ENCODE measurements at places on chromosomes 3 and 15. TPM values are rescaled to one million over a fixed set of nuclear protein-coding genes. Genes with fewer than 3 reads are reported as not detected.
A peak's percentile ranks its signal among the peaks of the same experiment; 100 is the strongest.

GRCh38 chr3:2967871-2968270 is 142.3 kb downstream of the IL5RA start:
- no peak overlapping the region for H3K4me3 ChIP-seq
- H3K27me3 ChIP-seq: no peaks in the 10 kb centered on the region
- no peak overlapping the region for H3K27ac ChIP-seq
- H3K36me3 ChIP-seq: no peaks in the 10 kb centered on the region
- H3K4me1 ChIP-seq: peaks cover 7% of the 10 kb centered on the region

- no peaks in the 10 kb centered on the region for H3K36me3 ChIP-seq
- no peak for DNase-seq
- no peaks in the 10 kb centered on the region for H3K4me1 ChIP-seq
- H3K27ac ChIP-seq: no peak overlapping the region
These were observed 523.9 kb upstream of the CNTN3 start for GRCh38 chr3:75138345-75138744.

DNA sequence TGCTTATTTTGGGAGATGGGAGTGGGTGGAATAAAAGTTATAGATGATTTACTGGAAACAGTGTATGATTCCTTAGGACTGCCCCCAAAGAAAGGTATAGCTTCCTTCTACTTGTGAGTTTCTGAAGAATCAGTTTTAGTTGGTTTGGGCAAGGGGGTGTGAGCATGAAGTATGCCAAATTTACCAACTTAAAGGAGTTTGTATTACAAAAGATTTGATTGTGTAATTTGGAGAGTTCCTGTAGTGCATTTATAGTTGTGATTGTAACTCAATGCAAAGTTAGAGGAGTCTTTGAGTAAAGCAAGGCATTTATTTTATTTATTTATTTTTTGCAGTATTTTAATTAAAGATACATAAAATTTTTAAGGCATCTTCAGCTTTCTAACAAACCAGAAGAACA is 42.8 kb downstream of the TSC22D2 start:
- H3K27ac ChIP-seq: peak overlapping the region; percentile 90
- H3K4me3 ChIP-seq: peak overlapping the region; percentile 1
- no peaks in the 10 kb centered on the region for H3K27me3 ChIP-seq

Gene HTR3E
- not detected for polyA plus RNA-seq

DNA sequence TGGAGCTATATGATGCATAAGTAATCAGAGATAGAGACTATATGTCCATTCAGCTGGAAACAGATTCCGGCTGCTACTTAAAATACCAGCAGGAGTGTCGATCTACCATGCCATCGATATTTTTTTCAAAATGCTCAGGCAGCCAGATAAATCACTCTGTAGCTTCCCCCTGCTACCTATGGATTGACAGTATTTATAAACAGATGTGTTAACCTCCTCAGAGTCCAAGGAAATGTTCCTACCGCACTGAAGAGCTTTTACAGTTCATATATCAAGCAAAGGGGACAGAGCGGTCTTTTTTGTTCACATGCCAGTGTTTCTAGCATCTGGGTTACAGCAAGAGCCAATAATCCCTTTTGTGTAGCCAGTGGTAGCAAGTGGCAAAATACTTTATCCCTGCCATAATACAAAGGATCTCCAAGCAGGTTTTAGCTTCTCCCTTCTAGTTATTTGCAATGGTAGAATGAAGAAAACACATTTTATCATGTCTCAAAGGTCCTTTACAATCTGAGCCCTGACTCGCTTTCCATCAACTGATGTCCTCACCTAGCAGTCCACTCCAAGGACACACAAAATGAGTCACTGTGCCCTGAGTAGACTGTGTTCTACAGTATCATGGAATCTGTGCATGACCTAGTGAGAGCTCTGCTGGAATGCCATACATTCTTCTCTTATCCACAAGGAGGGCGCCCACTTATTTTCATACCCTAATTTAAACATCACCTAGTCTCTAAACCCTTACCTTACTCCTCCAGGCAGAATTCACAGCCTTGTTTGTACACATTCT is 507.0 kb downstream of the TBL1XR1 start:
- no peak overlapping the region for H3K27ac ChIP-seq
- no peaks in the 10 kb centered on the region for H3K36me3 ChIP-seq
- H3K4me1 ChIP-seq: no peaks in the 10 kb centered on the region
- no peaks in the 10 kb centered on the region for H3K27me3 ChIP-seq
- DNase-seq: peak; percentile 12

- H3K36me3 ChIP-seq: no peaks in the 10 kb centered on the region
- DNase-seq: peak; percentile 93
- H3K4me3 ChIP-seq: no peak overlapping the region
- no peaks in the 10 kb centered on the region for H3K27me3 ChIP-seq
- H3K4me1 ChIP-seq: peaks cover 31% of the 10 kb centered on the region
These were observed 120.5 kb downstream of the XXYLT1 start for GRCh38 chr3:195150181-195151118.

GRCh38 chr3:1228289-1228688 is 135.5 kb downstream of the CNTN6 start:
- no peaks in the 10 kb centered on the region for H3K27me3 ChIP-seq
- no peak for DNase-seq

- no peak overlapping the region for H3K27ac ChIP-seq
- H3K36me3 ChIP-seq: no peaks in the 10 kb centered on the region
- peak; percentile 48 for DNase-seq
These were observed 94.4 kb upstream of the PHLDB2 start for GRCh38 chr3:111764645-111765091.

Gene CASR
- polyA plus RNA-seq: not detected

DNA sequence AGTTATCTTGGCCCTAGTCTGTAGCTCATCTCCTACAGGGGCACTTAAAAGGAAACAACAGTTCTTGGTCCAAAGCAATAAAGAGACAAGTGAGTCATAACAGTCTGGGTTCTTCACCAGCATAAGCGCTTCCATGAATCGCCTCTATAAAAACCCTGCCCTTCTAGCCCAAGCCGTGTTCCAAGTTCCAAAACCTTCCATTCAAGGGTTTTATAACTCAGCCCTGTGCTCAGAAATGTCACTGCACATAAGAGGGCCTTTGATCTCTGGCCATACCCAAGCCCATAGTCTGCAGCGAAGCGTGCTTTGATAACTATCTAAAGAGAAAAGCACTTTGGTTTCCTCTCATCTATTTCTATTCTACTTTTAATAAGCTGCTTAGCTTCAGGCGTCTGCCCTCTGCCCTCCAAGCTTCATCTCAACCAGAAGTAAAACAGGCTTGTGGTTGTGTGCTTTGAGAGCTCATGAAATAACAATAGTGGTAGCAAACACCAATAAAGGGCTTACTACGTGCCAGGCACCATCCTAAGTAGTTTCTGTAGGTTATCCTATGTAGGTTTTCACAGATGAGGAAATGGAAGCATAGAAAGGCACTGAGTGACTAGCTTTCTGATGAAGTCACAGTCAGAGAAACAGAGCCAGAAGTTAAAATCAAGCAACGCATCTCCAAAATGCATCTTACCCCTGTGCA is 64.0 kb upstream of the AKAP13 start:
- H3K27ac ChIP-seq: peak overlapping the region; percentile 69
- H3K4me1 ChIP-seq: peaks cover 14% of the 10 kb centered on the region
- DNase-seq: no peak
- H3K4me3 ChIP-seq: no peak overlapping the region

Gene CHRD
- 20.4 TPM for polyA plus RNA-seq

Gene TMEM158
- 3.5 TPM for polyA plus RNA-seq

DNA sequence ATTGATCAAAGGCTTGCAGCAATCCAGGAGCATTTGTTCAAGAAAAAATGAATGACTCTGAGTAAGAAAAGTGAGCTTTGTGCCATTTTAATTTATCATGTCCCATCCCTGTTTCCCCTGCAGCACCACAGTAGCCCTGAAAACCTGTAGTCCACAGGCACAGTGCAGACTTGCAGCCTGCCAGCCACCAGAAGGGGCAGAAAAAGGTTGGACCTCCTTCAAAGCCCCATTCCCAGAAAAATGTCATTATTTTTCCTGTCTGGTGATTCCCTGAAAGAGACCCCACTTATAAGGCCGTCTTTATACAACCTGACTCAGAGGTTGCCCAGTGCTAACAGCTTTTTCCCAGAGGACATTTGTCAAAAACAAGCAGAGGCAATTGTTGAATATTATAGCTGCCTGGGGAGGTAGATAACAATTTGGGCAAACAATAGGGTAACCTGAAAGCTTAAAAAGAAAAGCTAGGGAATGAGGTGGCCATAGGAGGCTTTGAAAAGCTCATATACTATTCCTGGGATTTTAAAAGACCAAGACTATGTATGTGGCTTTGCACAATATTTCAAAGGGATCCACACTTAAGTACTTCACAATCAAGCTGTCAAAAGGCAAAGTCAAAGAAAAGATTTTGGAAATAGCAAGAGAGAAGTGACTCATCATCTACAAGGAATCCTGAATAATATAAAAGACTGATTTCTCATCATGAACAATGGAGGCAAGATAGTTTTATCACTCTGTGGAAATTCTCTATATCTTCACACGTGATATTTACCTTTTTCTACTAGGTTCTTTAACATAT is 136.8 kb upstream of the PLXNA1 start:
- DNase-seq: no peak
- H3K4me3 ChIP-seq: no peak overlapping the region
- H3K36me3 ChIP-seq: no peaks in the 10 kb centered on the region

- H3K27me3 ChIP-seq: no peaks in the 10 kb centered on the region
- no peaks in the 10 kb centered on the region for H3K36me3 ChIP-seq
- no peak overlapping the region for H3K27ac ChIP-seq
- no peaks in the 10 kb centered on the region for H3K4me1 ChIP-seq
- peak; percentile 26 for DNase-seq
These were observed 527.9 kb upstream of the MDFIC2 start for GRCh38 chr3:70840106-70840870.

GRCh38 chr3:43079536-43080332 is 26.1 kb downstream of the POMGNT2 start:
- H3K27ac ChIP-seq: no peak overlapping the region
- H3K27me3 ChIP-seq: no peaks in the 10 kb centered on the region
- DNase-seq: no peak
- H3K4me1 ChIP-seq: no peaks in the 10 kb centered on the region
- no peak overlapping the region for H3K4me3 ChIP-seq

- no peaks in the 10 kb centered on the region for H3K27me3 ChIP-seq
- DNase-seq: no peak
- no peaks in the 10 kb centered on the region for H3K36me3 ChIP-seq
- no peak overlapping the region for H3K4me3 ChIP-seq
These were observed 305.1 kb downstream of the IGSF11 start for GRCh38 chr3:118729546-118729945.

Gene CHRFAM7A
- polyA plus RNA-seq: 5.6 TPM

Gene EPHA3
- 3.2 TPM for polyA plus RNA-seq

DNA sequence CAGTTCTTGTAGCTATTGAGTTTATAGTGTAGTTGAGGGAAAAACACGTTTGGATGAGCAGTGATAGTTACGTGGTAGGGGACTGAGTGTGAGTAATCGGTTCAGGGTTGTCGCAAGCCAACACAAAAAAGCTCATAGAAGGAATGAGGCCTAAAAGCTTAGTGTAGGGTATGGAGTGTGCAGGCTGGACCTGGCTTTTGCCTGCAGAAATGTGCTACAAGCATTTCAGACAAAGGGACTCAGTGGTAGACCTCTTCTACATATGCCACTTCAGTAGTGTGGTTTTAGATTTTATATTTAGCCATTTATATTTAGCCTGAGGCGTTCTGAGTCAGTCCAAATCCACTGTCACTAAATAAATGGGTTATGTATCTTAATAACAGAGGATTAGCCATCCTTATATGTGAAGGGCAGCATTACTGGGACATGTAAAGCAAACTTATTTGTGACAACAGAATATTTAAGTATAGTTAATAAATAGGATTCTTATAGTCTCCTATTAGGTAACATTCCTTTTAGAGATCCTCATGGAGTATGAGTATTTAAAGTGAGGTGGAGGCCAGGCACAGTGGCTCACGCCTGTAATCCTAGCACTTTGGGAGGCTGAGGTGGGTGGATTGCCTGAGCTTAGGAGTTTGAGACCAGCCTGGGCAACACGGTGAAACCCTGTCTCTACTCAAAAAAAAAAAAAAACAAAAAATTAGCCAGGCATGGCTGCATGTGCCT is 21.8 kb downstream of the ATP2C1 start:
- DNase-seq: no peak
- no peaks in the 10 kb centered on the region for H3K4me1 ChIP-seq

- no peak for DNase-seq
- no peaks in the 10 kb centered on the region for H3K36me3 ChIP-seq
- H3K4me3 ChIP-seq: no peak overlapping the region
- H3K4me1 ChIP-seq: peaks cover 13% of the 10 kb centered on the region
- H3K27ac ChIP-seq: no peak overlapping the region
These were observed 118.0 kb upstream of the SLC24A5 start for GRCh38 chr15:48002767-48003166.

Gene SH2D7
- polyA plus RNA-seq: 0.98 TPM

Gene KNG1
- not detected for polyA plus RNA-seq

DNA sequence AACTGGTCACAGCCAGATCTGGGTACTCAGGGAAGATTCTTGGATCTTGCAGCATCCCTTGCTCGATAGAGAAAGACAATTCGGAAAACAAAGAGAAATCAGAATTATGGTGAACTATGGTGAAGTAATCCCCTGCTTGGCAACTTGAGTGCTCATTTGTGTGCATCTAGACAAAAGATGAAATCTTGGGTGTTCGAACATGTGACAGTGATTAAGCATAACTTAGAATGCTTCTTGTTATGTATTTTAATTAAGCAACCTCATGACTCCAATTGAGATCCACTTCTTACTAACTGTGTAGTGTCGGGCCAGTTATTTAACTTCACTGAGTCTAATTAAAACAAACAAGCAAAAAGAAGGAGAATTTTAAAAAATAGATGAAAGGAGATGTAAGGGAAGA is 56.5 kb downstream of the ZNF385D start:
- no peak for DNase-seq
- no peak overlapping the region for H3K4me3 ChIP-seq

- H3K4me1 ChIP-seq: no peaks in the 10 kb centered on the region
- H3K27me3 ChIP-seq: no peaks in the 10 kb centered on the region
- no peak overlapping the region for H3K27ac ChIP-seq
- no peaks in the 10 kb centered on the region for H3K36me3 ChIP-seq
These were observed 209.4 kb downstream of the DIPK2A start for GRCh38 chr3:144181062-144181461.

DNA sequence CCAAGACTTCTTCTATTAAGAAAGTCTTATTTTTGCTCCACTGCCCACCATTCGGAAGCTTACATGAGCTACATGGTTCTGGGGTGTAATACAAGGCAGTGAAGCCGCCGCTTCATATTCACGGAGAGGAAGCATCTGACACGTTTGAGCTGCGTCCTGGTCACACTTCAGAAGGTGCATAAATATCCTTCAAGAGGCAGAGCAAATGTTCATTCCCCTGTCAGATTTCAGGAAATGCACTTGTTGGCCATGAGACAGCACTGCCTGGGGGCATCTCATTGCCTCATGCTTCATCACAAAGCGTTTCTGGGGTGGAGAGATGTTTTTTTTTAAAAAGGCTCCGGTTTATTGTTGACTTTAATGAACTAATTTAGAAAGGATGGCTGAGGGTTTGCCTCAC is 119.9 kb downstream of the CADPS start:
- no peak overlapping the region for H3K4me3 ChIP-seq
- H3K4me1 ChIP-seq: no peaks in the 10 kb centered on the region
- no peak overlapping the region for H3K27ac ChIP-seq

Gene MTFMT
- polyA plus RNA-seq: 26.6 TPM

DNA sequence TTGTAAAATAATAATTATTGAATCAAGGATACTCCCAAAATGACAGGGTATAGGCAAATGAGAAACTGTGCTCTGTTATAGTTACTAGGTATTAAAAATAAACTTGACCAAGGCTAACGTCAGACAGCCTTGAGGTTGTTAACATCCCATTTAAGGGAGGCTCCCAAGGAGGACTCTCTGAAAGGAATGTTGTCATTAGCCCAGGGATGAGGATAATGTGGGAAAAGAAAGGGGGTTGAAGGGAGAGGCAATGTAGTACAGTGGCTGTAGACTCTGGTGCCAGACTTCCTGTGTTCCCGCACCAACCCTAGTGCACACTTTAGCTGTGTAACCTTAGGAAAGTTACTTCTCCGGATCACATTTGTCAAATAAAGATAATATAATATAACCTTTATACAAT is 47.0 kb upstream of the RARB start:
- H3K4me3 ChIP-seq: no peak overlapping the region
- no peaks in the 10 kb centered on the region for H3K27me3 ChIP-seq
- H3K36me3 ChIP-seq: no peaks in the 10 kb centered on the region
- no peak overlapping the region for H3K27ac ChIP-seq

Data from cardiac muscle cell (in vitro differentiated cells and primary cell).